ENCODE measurements at places on chromosomes 12 and 14. TPM values are rescaled to one million over a fixed set of nuclear protein-coding genes. Genes with fewer than 3 reads are reported as not detected.
A peak's percentile ranks its signal among the peaks of the same experiment; 100 is the strongest.

- DNase-seq: no peak
Observed at GRCh38 chr12:96338852-96339471, 61.3 kb downstream of the CDK17 start.

DNA sequence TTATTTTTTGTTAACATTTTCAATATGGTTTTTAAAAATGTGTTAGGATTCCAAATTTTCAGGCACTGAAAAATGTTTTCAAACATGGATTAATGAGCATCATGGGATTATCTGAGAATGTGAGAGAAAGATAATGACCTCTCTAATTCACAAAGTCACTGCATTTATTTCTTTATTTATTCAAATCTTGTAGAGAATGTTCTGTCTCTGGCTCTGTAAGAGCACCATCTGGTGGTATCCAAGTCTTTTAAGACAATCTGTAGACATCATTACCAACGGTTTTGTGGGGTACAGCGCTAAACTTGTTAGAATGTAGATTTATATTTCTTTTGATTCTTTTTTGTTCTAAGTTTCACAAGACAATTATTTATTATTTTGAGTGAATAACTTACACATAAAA, 956.0 kb upstream of the NOVA1 start:
- no peak for DNase-seq

The NGDN gene
- total RNA-seq: 20.3 TPM

The PLEKHH1 gene
- 3.5 TPM for total RNA-seq

The TCL1B gene
- total RNA-seq: not detected

- DNase-seq: no peak
Observed at GRCh38 chr12:92912672-92913071, 16.4 kb downstream of the EEA1 start.

GRCh38 chr14:65696801-65697200, 284.3 kb downstream of the FUT8 start:
- no peak for DNase-seq

The LRRK2 gene
- total RNA-seq: 4.7 TPM

DNA sequence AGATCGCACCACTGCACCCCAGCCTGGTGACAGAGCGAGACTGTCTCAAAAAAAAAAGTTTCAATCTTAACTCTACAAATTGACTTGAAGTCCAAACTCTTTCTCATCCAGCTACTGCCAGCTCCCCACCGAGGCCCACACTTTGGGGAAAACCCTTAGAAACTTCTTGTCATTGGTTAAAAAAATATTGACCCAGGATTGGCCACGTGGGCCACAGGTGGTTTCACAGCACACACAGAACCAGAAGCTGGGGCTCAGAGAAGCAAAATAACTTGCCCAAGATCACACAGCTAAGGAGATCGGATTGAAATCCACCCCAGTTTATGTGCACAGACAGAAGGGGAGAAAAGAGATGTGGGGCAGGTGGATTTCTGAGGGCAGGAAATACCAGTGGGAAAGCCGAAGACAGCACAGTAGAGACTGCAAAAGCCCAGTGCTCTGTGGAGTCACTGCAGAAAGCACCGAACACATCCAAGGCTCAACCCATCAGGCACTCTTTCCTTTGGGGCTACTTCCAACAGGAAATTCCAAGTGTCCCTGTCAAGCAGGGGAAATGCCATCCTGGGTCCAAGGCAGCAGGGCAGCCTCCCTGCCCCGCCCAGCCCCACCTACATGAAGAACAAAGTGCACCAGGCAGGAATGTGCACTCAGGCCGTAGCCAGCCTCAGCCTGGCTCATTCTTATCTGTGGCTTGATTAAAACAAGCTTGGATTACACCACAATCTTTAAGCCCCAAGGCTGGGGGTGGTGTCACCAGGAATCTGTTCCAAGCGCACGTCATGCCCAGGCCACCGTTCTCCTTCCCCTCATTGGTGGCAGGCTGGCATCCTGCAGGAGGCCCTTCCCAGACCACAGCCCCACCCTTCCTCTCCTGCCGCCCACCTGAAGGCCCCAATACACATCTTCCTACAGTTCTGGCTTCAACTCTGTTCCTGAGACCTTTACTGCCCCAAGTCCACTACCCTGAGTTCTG, 72.5 kb downstream of the ITPK1 start:
- DNase-seq: peak; percentile 74

The ATP2A2 gene
- total RNA-seq: 4,750 TPM

GRCh38 chr14:51836417-51836816, 24.0 kb upstream of the GNG2 start:
- no peak for DNase-seq

- DNase-seq: no peak
Observed at GRCh38 chr14:95302667-95303506, 16.8 kb downstream of the CLMN start.

The OTX2 gene
- not detected for total RNA-seq

DNA sequence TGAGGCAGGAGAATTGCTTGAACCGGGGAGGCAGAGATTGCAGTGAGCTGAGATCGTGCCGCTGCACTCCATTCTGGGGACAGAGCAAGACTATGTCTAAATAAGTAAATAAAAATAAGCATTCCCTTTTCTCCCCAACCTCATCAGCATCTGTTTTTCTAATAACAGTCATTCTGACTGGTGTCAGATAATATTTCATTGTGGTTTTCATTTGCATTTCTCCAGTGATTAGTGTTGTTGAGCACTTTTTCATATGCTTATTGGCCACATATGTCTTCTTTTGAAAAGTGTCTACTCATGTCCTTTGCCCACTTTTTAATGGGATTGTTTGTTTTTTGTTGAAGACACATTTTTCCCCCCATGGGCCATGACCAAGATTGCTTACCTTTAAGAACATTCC, 243.2 kb downstream of the ADAMTS20 start:
- no peak for DNase-seq

DNA sequence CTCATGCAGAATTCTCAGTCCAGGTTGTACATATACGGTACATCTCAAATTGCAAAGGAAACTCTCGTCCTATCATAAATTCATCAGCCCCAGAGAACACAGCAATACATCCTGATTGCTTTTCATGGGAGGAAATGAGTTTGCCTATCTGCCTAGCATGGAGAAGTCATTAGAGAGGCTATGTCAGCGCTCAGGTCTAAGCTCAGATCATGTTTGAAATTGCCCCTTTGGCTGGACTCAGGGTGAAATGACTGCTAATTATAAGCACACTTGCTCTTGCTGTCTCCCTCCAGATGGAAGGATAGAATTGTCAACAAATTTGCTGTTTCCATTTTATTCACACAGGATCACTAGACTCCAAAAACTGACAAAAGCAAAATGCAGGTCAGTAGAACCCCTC, 178.4 kb downstream of the RIMBP2 start:
- DNase-seq: no peak

GRCh38 chr14:89256951-89257350, 160.1 kb downstream of the FOXN3 start:
- no peak for DNase-seq
